ENCODE measurements at places on chromosomes 2 and 18. TPM values are rescaled to one million over a fixed set of nuclear protein-coding genes. Genes with fewer than 3 reads are reported as not detected.

DTNA gene
- polyA plus RNA-seq, result 34.6 TPM

SCN7A gene
- polyA plus RNA-seq, result 0.77 TPM

CENPA gene
- 51.8 TPM for polyA plus RNA-seq

DNA sequence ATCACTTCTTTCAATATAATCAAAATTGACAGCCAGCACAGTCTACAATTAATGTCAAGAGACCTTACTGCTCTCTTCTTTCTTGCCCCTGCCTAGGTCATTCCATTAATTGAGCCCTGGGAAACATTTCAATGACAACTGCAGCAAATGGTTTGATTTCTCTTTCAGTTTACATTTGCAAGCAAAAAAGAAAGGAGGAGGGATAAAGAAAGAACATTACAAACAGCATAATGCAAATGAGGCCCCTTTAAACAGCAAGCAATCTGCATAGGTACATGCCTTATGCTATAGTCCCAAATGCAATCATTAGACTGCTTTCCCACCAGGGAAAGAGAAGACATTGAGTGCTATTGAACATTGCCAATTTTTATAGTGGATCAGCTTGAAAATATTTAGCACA, 655.0 kb upstream of the CDH2 start:
- H3K36me3 ChIP-seq, result no peaks in the 10 kb centered on the region
- no peak overlapping the region for H3K27ac ChIP-seq
- H3K4me1 ChIP-seq, result no peaks in the 10 kb centered on the region
- DNase-seq, result no peak
- no peak overlapping the region for H3K4me3 ChIP-seq
- H3K27me3 ChIP-seq, result no peaks in the 10 kb centered on the region

DNA sequence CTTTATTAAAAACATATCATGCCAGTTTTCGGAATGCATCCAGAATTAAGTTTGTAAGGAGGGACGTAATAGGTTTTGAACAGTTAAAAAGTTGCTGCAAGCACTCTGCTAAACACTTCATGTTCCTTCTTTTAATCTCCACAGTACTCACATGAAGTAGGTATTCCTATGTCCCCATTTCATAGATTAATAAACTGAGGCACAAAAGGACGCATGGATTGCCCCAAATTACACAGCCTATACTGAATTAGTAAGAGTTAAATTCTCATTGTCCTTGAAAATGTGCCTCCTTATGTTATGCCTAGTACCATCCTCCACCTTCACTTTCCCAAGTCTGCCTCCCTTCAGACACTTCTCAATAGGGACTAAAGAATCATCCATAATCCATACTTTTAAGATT, 358.9 kb upstream of the ATP5MC3 start:
- no peaks in the 10 kb centered on the region for H3K4me1 ChIP-seq
- no peaks in the 10 kb centered on the region for H3K27me3 ChIP-seq
- no peak overlapping the region for H3K27ac ChIP-seq
- no peak for DNase-seq
- no peak overlapping the region for H3K4me3 ChIP-seq

GRCh38 chr18:58453913-58454317, 175.0 kb downstream of the ALPK2 start:
- H3K27me3 ChIP-seq, result no peaks in the 10 kb centered on the region
- no peaks in the 10 kb centered on the region for H3K36me3 ChIP-seq
- H3K27ac ChIP-seq, result no peak overlapping the region
- no peaks in the 10 kb centered on the region for H3K4me1 ChIP-seq
- H3K4me3 ChIP-seq, result no peak overlapping the region

CHRNG gene
- 0.37 TPM for polyA plus RNA-seq

GRCh38 chr2:18548621-18549020, 11.8 kb downstream of the RDH14 start:
- H3K4me3 ChIP-seq, result no peak overlapping the region
- no peak for DNase-seq
- peaks cover 12% of the 10 kb centered on the region for H3K4me1 ChIP-seq

DNA sequence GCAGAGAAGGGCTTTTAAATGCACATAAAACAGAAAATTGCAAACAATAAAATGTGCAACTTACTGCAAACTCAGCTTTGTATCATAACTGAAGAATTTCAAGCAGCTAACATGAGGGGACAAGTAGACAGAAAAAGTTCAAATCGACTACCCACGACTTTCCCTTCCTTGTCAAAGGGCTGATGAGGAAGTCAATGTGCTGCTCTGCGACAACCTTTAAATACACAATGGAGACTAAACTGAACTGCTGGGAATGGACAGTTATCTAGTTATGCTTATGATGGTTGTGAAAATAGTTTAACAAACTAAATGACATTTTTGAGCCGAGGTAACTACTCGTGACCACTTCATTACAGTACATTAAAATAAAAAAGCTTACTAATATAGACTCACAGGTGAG, 84.1 kb downstream of the INO80D start:
- no peak overlapping the region for H3K4me3 ChIP-seq
- H3K36me3 ChIP-seq, result peaks cover 19% of the 10 kb centered on the region
- no peak overlapping the region for H3K27ac ChIP-seq
- DNase-seq, result no peak
- no peaks in the 10 kb centered on the region for H3K4me1 ChIP-seq
- H3K27me3 ChIP-seq, result no peaks in the 10 kb centered on the region

PLEK gene
- not detected for polyA plus RNA-seq

DNA sequence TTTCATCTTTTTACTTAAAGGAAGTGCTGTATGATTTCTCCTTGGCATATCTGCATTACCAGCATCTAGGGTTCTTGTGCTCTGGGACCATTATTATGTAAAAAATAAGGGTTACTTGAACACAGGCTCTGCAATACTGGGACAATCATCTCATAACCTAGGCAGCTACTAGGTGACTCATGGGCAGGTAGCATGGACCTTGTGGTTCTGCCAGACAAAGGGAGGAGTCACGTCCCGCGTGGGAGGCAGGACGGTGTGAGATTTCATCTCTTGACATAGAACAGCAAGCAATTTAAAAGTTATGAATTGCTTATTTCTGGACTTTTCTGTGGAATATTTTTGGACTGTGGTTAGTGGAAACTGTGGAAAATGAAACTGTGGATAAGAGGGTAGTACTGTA, 34.1 kb downstream of the ASAP2 start:
- no peaks in the 10 kb centered on the region for H3K36me3 ChIP-seq
- DNase-seq, result no peak
- H3K4me1 ChIP-seq, result no peaks in the 10 kb centered on the region
- H3K4me3 ChIP-seq, result no peak overlapping the region
- no peak overlapping the region for H3K27ac ChIP-seq

CCDC93 gene
- 17.0 TPM for polyA plus RNA-seq

- peaks cover 5% of the 10 kb centered on the region for H3K4me1 ChIP-seq
- H3K27ac ChIP-seq, result no peak overlapping the region
- no peak for DNase-seq
- no peaks in the 10 kb centered on the region for H3K27me3 ChIP-seq
- no peaks in the 10 kb centered on the region for H3K36me3 ChIP-seq
- no peak overlapping the region for H3K4me3 ChIP-seq
These were observed 234.5 kb downstream of the SETBP1 start for GRCh38 chr18:44915213-44915612.

GRCh38 chr2:105186967-105187498, 54.5 kb upstream of the GPR45 start:
- DNase-seq, result no peak
- H3K4me1 ChIP-seq, result no peaks in the 10 kb centered on the region
- H3K36me3 ChIP-seq, result no peaks in the 10 kb centered on the region
- H3K27me3 ChIP-seq, result no peaks in the 10 kb centered on the region

ACP1 gene
- 216 TPM for polyA plus RNA-seq

GRCh38 chr2:65153515-65153914, 23.6 kb upstream of the RAB1A start:
- H3K4me3 ChIP-seq, result no peak overlapping the region
- no peak for DNase-seq
- H3K27ac ChIP-seq, result no peak overlapping the region
- H3K4me1 ChIP-seq, result no peaks in the 10 kb centered on the region
- no peaks in the 10 kb centered on the region for H3K27me3 ChIP-seq
- H3K36me3 ChIP-seq, result no peaks in the 10 kb centered on the region

GPR75 gene
- not detected for polyA plus RNA-seq

- H3K27ac ChIP-seq, result no peak overlapping the region
- H3K27me3 ChIP-seq, result no peaks in the 10 kb centered on the region
- no peaks in the 10 kb centered on the region for H3K36me3 ChIP-seq
- no peak for DNase-seq
These were observed 825.9 kb upstream of the POU3F3 start for GRCh38 chr2:104028061-104028460.

DNA sequence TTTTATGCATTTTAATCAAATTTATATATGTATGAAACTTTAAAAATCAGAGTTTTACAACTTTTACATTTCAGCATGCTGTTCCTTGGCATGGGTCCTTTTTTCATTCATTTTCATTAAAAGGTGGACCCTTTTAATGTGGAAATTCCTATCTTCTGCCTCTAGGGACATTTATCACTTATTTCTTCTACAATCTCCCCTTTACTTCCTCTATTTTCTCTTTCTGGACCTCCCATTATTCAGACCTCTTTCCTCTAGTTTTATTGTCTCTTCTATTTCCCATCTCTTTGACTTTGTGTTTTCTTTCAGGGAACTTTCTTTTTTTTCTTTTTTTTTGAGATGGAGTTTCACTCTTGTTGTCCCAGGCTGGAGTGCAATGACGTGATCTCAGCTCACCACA, 5.7 kb downstream of the PROC start:
- DNase-seq, result no peak
- H3K36me3 ChIP-seq, result no peaks in the 10 kb centered on the region
- peak overlapping the region; percentile 13 for H3K4me3 ChIP-seq
- no peak overlapping the region for H3K27ac ChIP-seq

GRCh38 chr18:58241877-58242276, 197.9 kb downstream of the NEDD4L start:
- no peaks in the 10 kb centered on the region for H3K36me3 ChIP-seq
- H3K27me3 ChIP-seq, result no peaks in the 10 kb centered on the region
- peaks cover 4% of the 10 kb centered on the region for H3K4me1 ChIP-seq
- H3K27ac ChIP-seq, result no peak overlapping the region
- peak; percentile 86 for DNase-seq

Measured in cardiac muscle cell (in vitro differentiated cells and primary cell).